ENCODE measurements at places on chromosomes 3 and 15.

- peak; percentile 11 for DNase-seq
These were observed 241.4 kb upstream of the EOMES start for GRCh38 chr3:27963519-27963918.

DNA sequence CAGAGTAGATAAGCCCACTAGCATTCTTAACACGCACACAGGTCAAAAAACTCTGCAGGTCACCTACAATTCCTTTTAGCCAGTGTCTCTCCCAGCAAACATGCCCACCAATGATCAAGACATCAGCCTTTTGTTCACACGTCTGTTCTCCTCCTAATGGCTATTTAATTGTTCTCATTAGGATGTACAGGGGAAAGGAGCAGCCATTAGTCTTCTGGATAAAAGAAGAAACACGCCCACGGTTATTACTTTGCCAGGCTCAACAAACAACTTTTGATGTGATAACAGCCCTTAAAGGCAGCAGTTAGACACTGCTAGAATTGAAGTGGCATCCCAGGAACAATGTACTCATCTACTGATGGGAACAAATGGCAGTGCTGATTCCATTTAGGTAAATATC is 108.8 kb downstream of the NTRK3 start:
- no peak for DNase-seq

DNA sequence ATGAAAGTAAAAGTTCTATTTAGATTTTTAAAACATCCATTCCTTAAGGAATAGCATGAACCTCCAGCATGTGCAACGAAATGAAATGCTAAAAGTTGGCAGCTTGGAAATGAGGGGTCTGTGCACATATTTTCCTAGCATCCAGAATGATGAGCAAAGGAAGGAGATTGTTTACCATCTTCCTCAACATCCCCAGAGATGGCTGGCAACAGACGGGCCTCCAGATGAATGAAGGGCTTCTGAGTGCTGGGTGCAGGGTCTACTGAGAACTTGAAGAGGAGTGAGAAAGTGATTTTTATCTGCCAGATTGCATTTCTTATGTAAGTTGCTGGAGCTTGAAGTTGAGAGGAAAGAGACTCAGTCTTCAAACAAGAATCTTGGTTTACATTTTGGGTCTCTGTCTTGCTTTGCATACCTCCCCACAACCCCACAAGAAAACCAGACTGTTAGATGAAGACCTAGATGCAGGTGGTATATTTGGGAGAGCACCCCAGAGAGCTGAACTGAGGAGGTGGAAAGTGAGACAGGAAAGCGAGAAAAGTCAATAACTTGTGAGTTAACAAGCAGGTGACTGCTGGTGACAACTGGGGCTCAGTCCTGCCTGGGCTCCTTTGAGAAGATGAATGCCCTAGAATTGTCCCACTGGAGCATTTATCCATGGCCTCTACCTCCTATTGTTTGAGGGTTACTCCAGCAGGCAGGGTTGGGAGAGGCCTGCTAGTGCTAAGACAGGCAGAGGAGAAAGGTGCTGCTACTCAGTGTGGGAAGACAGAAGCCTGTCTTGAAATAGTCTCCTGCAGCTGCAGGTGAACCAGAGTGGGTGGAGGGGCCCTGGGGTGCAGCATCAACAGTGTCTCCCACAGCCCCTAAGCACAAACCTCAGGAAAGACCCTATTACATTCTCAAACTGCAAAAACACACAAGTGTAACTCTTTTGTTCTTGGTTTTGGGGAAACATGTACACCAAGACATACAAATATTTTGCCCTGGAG is 10.5 kb upstream of the CCK start:
- DNase-seq, result no peak

DNA sequence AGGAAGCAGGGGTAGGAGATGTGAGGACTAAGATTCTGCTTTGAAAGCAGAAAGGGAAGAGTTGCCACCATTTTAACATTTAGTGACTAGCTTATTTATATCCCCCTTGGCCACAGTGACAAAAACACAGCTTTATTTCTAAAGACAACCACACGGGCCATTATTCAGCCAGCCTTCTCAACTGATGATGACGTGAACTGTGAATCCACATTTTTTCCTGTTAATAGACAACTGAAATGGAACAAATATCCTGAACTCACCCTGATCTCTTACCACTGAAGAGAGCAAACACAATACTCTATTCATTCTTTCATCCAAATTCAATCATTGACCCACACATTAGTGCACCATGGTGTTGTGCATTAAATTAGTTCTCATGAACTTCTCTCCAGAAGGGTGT is 145.1 kb downstream of the TNIK start:
- DNase-seq, result no peak

DNA sequence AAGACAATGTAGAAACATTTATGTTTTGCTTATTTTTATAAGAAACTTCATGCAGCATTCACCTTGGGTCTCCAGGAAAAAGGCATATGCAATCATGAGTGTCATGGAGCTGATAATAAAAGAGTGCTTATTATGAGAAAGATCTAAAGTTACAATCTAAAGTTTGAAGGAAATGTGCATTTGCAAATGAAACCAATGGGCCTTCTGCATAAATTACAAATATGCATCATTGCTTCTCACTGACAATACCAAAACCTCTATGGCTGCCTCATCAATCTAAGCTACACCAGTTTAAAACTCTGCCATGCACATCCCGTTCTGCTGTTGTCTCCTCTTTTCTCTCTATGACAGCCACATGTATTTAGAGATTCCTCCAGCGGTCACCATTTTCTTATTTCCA is 103.2 kb upstream of the ABI3BP start:
- no peak for DNase-seq
